NCI-H187 (cell line): ENCODE measurements at places on chromosomes 13 and 19.

DNA sequence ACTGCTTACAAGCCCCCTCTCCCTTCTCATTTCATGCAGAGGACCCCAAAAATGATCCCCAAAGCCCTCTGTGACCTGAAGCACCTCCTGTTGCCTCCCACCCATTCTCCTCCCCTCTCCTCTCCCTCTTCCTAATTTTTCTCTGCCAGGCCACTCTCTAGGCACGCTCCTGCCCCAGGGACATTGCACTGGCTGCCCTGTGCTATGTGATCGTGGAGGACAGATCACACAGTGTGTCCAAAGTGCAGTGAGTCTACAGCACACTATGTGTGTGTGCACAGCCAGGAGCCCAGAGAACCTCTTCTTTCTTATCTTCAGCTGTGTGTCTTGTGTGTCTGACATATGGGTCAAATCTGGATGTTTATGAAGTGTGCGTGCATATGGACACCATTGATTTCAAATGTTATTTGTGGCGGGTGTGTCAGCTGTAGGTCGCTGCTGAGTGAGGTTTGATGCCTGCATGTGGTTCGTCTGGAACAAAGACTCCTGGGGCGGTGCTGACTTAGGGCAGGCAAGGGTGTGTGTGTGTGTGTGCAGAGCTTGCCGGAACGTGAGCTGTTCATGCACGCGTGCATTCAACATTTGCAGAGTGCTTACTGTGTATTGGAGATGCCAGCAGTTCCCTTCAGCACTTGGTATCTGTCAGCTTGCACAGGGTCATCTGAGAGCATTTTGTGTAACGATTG, 2.1 kb upstream of the KLHL26 start:
- DNase-seq = no peak

DNA sequence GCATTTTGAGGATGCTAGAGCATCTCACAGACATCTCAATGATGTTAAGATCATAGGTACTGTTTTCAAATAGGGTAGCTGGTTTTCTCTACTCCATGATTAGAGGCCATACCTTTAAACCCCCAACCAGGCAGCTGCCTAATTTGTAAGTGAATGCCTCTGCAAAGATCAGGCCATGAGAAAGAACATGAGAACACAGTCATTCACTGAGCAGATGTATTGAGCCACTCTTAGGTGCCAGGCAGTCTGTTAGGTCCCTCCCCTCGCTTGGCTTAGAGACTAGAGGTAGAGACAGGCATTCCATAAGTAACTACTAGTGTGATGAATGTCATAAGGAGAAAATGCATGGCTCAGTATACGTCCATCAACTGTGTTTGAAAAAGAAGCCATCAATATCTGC, 410.0 kb downstream of the FGF9 start:
- no peak for DNase-seq

DNA sequence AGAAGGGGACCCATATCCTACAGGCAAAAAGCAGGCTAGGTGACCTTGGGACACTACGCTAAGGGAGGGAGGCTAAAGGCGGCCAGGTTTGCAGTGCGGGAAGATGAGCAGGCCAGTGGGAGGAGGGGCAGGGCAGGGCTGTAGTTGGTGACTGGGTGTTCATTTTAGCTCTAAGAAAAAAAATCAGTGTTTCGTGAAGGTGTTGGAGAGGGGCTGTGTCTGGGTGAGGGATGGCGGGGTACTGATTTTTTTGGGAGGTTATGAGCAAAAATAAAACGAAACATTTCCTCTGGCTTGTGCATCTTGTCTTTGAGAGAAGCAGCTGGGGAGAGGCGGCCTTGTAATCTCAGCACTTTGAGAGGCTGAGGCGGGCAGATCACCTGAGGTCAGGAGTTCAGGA, 4.3 kb upstream of the NUP62 start:
- no peak for DNase-seq

GRCh38 chr19:31553846-31554215, 204.6 kb upstream of the TSHZ3 start:
- DNase-seq = no peak

DNA sequence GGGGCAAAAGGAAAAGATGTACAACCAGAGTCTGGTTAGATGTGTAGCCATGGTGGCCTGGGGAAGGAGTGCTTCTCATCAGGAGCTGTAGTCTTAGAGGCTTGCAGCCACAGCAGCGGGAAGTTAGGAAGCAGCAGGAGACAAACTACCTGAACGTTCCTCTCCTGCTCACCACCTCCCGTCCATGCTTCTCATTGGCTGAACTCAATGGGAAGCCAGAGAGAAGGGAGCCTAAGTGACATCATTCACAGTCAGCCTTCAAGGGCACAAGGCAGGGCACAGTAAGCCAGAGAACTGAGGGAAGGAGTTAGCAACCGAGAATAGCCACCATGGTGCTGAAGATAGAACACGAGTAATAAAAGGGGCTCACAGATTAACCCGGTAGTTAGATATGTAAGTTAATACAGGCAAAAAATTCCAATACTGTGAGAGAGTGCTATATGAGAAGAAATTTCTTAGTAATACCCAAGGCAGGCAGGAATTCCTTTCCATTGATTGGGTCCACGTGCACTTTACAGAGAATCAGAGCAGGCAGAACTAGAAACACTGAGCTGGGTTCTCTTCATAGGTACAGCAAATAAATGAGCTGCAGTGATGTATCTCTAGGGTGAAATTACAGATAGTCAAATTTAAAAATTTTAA, 391.5 kb upstream of the DACH1 start:
- DNase-seq = no peak

DNA sequence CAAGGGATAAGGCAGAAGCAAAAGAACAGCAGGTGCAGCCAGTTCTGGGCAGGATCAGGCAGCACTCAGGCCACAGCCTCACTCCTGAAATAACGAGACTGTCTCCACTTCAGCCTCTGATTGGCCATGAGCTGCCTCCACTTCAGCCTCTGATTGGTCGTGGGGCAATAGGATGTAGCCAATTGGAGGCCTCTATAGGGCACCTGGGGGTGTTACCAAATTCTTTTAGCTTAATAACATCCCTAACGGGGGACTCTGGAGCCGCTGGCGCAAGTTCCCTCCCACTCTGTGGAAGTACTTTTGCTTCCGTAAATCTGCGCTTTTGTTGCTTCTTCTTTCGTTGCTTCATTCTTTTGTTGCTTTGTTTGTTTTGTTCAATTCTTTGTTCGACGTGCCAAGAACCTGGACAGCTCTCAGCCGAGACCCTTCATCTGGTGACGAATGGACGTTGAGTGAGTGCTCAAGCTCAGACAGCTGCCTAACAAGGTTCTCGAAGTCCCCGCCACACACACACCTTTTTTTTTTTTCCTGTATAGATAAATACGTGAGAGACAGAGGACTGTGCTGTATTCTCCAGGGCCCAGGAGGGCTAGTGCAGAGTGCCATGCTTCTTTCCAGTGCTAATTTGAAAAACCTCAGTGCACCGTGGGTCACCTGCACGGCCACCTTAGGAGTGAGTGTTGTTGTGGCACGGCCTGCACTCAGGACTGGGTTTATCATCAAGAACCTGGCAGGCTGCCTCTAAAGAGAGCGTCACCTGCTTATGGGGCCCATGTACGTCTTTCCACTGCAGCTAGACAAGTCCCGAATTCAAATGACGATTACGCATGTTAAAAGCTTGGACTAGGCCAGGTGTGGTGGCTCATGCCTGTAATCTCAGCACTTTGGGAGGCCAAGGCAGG, 32.0 kb upstream of the TUBGCP3 start:
- peak; percentile 91 for DNase-seq

DNA sequence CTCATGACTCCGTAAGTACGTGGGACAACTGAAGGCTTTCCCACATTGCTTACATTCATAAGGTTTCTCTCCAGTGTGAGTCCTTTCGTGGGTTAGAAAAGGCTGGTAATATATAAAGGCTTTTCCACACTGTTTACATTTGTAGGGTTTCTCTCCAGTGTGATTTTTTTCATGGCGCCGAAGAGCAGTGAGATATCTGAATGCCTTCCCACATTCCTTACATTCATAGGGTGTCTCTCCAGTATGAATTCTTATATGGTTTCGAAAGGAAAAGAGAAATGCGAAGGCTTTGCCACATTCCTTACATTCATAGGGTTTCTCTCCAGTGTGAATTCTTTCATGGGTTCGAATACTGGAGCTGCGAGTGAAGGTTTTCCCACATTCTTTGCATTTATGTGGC, 29.5 kb downstream of the ZNF490 start:
- DNase-seq = no peak

- DNase-seq = no peak
Measured at GRCh38 chr13:110341445-110342244, 34.6 kb downstream of the COL4A2 start.

GRCh38 chr19:15843203-15843893, 27.9 kb upstream of the OR10H1 start:
- DNase-seq = no peak

- DNase-seq = no peak
Measured at GRCh38 chr13:110089100-110089499, 217.9 kb downstream of the COL4A1 start.

DNA sequence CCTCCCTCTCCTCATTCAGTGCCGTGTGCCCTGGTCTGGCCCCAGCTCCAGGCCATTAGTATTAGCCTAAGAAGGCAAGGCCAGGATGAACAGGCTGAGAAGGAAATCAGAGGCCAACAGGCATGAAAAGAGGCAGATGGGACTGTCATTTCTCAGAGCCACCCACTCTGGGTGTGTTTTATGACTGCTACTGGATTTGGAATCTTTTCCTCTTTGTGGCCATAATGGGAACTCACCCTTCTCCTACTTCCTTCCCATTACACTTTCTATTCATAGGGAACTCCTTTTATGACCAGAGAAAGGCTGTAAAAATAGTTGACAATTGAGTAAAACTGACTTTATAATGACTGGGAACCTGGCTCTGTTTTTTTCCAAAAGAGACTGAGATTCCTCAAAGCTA, 17.7 kb downstream of the CEACAM8 start:
- DNase-seq = no peak

DNA sequence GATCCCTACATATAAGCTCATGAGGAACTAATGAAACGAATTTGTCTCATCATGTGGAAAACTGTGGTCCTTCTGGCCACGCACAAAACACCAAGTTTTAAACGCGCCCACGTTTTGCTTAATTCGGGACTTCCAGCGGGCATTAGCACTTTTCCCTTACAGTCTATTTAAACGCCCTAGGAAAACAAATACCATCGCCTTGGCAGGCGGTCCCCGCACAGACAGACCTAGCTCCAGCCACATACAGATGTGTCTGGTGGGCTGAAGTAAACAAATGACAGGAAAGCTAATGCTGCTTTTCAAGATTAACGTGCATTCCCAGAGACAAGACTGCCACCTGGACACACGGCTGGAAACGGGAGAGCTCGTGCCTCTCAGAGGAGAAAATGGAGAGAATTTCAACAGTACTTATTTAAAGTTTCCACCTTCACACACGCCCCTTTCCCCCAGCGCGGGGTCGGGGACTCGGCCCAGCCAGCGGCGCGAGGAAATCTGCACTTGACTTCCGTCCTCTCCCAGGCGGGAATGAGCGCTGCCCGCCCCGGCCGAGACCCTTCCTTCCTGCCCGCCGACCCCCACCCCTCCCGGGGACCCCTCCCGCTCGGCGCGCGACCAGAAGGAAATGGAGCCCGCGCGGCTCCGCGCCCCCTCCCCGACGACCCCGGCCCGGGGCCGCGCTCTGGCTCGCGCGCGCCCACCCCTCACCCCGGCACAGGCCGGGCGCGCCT, 931 bp downstream of the USP12 start:
- no peak for DNase-seq

- no peak for DNase-seq
Measured at GRCh38 chr19:39847525-39847924, 1.3 kb upstream of the FBL start.

DNA sequence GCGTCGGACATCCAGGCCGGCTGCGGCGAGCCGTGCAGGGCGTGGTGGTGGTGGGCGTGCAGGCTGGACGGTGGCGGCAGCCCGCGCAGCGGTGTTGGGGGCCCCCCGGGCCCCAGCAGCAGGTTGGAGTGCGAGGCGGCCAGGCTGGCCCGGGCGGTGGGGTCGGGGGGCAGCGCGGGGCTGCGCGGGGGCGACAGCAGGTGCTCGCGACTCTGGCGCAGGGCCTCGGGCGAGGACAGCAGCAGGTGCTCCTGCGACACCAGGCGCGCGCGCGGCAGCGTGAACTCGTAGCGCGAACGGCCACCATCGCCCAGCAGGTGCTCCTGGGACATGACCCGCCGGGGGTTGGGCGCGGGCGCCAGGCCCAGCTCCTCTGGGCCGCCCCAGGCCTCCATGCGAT, 9.8 kb downstream of the SHISA7 start:
- no peak for DNase-seq

DNA sequence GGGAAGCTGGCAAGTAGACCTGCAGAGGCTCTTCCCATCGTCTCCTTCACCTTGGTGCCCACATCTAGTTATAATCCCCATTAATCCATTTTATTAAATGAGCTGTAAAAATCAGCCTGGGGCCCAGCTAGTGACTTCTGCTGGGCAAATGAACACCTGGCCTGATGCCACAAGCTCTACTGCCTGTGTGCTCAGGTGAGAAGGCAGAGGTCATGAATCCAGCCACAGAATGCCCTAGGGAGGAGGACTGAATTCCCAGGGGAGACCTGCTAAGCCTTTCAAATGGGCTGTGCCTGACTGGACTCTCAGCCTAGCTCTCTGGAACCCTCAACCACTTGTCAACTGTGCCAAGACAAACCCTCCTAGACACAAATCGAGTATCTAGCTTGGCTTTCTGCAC, 74.0 kb downstream of the PDS5B start:
- no peak for DNase-seq

DNA sequence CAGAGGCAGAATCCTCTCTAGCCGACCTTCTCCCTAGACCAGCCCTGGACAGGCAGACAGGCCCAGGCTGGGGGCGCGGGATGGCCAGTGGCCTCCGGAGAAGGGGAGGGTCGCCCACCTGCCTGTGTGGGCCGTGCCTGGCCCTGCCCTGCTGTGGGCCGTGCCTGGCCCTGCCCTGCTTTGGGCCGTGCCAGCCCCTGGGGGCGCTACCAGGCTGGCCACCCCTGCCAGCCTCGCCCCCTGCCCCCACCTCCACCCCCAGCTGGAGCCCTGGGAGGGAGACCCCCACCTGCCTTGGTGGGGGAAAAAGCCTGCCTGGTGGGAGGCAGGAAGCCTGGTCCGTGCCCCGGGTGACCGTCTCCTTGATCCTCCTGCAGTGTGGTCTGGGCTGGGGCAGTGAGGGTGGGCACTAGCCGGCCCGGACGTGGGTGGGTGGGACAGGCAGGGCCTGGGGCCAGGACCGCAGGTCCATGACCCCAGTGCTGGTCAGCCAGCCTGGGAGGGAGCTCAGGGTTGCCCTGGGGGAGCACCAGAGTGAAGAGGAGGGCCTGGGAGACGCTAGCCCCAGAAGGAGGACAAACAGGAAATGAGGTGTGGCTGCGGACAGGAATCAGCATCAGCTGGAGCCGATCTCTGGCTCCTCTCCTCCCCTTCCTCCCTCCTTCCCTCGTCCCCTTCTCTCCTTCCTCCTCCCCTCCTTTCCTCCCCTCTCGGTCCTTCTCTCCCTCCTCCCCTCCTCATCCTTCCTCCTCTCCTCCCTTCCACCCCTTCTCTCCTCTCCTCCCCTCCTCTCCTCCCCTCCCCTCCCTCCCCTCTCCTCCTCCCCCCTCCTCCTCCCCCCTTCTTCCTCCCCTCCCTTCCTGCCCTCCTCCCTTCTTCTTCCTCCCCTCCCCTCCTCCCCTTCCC, 5.1 kb upstream of the MKNK2 start:
- DNase-seq = no peak

- no peak for DNase-seq
Measured at GRCh38 chr13:68806125-68806524, 1301.5 kb upstream of the ATXN8OS start.
